ENCODE measurements at places on chromosomes 7 and 10. TPM values are rescaled to one million over a fixed set of nuclear protein-coding genes. Genes with fewer than 3 reads are reported as not detected.

The UPK3BL1 gene
- 23.0 TPM for total RNA-seq

The GRID2IP gene
- total RNA-seq: 0.18 TPM

The DGKB gene
- total RNA-seq: 3.6 TPM

The SVOPL gene
- total RNA-seq: not detected

Data from sciatic nerve (tissue), 2 donors.